Stimulated activated naive CD4-positive, alpha-beta T cell treated with Interleukin-2 at 50 U/mL for 16 hours (primary cell): ENCODE measurements at places on chromosomes 3 and 15.

DNA sequence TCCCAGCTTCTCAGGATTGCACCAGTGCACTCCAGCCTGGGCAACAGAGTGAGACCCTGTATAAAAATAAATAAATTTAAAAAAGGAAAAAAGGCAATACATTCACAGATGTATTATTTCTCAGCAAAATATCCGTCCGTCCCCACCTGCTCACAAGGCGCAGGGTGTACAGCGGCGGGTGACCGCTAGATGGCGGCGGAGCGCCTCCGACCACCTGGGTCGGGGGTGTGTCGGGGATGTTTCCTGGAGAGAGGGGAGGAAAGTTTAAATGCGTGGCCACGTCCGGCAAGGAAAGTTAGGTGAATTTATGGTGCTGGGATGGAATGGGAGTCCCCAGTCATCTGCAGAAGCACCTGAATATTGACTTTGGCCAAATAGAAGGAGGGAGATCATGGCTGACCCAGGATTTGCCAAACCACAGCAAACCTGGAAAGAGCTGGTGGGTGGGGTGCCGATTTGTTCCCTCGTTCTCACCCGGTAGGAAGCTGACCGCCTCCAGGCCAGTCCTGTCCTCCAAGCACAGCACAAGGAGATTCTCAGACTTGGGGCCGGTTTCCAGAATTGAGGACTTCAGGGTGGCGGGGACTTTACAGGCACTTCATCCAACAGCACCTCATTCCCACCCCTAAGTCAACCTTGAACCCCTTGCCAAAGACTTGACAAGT is 88.3 kb downstream of the TMEM266 start:
- DNase-seq, result peak; percentile 60

DNA sequence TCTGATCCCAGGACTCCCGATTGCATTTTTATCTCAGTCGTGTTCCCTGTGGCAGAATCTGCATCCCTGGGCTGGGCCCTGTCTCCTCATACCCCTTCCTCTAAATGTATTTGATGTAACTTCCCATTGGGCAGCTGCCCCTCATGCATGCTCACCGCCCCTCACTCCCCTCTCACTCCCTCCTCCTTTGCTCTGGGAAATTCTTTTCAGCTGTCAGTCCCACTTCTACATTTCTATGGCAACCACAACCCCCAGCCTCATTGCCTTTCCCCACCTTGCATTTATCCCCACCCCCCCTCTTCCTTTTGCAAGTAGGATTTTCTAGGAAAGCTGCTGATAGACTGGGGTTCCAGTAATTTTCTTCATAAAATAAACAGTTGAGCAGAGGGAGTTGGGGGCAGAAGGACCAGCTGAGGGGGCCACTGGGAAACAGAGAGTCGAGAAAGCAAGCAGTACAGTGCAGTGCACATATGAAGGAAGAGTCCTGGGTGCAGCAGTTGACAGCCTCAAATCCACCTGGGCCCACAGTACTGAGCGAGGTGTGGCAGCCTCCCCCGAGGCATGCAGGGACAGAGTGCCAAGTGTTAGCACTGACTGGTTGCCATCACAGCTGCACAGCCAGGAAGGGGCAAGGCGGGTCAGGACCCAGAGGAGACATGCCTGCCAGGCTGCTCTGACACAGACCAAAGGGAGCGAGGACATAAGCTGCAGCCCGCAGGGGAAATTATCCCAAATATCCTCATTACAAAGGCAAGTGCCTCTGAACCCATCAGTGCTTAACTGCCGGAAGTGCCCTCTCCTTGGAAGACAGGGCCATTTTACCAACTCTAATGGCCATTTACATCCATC is 476.3 kb downstream of the EPHB1 start:
- no peak for DNase-seq

DNA sequence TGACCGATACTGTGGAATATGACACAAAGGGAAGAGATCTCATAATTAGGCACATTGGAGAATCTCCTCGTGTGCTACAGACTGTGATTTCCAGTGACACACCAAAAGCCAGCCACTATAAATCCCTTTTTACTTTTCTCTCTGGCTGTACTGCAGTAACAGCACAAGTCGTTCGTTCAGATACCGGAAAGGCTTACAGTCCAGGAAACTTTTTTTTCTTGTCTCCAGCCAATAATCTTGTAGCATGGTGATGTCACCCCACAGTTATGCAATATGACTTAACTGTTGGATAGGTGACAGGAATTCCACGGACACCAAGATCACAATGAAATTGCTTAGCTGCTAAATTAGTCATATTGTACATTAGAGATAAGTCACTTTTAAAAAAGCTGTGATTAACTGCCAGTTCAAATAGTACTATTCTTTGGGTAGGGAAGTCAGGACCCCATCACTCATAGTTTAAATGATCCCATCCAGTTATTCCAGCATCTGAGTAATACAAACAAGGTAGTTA is 36.3 kb upstream of the TSC22D2 start:
- no peak for DNase-seq

DNA sequence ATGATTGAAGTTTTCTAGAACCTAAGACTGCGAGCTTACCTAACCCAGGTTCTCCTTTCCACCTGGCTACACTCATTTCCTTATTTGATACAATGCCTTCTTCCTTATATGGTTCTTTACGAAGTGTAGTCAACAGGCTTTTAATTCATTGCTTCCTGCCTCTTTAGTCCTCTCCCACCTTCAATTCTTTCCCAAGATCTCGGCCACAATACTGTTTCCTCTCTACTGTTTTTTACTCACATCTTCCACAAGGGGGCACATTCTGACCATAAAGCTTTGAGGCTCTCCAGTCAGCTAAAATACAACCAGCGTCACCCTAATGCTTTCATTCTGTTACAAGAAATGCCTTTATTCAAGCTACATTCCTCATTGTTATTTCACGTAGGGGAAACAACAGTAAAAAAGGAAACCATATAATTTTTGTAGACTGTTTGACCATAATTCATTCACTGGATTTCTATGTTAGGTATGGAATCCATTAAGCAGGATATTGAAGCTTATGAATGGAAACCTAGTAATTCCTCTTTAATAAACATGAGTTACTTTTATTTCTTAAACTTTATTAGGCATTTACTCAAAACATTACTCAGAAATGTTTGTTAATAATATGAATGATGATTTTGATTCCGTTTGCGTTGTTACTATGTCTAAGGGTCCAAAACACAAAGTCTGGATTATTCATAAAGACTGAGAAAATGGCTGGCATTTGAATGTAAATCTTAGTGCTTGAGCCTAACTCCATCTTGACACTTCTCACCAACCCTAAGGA is 29.5 kb upstream of the VEPH1 start:
- DNase-seq, result no peak

DNA sequence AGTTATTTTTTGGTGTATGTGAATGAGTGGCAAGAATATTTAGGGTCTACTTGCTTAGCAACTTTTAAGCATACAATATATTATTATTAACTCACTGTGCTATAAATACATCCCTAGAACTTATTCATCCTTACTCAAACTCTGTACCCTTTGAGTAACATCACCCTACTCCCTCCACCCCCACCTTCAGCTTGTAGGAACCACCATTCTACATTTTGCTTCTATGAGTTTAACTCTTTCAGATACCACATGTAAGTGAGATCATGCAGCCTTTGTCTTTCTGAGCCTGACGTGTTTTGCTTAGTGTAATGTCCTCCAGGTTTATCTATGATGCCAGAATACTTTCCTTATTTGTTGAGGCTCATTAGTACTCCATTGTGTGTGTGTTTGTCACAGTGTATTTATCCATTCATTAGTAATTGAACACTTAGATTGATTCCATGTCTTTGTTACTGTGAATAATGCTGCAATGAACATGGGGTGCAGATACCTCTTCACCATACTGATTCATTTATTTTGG is 526.9 kb downstream of the PYDC2 start:
- no peak for DNase-seq

DNA sequence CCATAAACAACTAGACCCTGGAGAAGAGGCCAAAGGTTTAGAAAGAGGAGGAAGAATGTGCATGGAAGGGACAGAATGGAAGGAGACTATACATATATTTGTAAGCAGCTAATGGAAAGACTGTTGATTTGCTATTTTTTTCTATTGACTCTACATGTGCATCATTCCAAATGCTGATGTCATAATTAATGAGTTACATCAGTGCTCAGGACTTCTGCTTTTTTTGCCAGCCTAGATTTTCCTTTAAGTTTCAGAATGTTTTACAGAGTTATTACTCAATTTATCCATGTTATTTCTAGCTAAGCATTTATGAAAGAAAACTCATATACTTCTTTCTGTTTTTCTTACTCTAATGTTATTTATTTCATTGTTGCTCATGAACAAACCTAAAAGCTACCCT is 62.6 kb upstream of the VGLL3 start:
- no peak for DNase-seq

DNA sequence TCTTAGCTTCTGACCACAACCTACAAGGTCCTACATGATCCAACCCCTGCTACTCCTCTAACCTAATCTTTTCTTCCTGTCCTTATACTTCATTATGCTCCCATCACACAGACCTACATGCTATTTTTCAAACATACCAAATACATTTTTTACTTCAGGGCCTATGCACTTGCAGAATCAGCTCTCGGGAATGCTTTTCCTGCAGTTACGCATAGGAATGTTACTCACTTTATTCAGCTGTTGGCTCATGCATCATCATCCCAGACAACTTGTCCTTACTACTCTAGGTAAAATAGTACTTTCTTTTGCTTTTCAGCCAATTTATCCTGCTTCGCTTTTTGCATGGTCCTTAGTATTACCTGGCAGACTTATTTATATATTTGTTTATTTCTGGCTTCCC is 105.6 kb downstream of the OXSM start:
- no peak for DNase-seq

GRCh38 chr15:64921711-64922110 is 10.0 kb downstream of the ANKDD1A start:
- DNase-seq, result no peak

- DNase-seq, result no peak
Observed at GRCh38 chr3:47441796-47442551, 33.8 kb downstream of the SCAP start.

- DNase-seq, result no peak
Observed at GRCh38 chr3:195666-196065, 897 bp upstream of the CHL1 start.

DNA sequence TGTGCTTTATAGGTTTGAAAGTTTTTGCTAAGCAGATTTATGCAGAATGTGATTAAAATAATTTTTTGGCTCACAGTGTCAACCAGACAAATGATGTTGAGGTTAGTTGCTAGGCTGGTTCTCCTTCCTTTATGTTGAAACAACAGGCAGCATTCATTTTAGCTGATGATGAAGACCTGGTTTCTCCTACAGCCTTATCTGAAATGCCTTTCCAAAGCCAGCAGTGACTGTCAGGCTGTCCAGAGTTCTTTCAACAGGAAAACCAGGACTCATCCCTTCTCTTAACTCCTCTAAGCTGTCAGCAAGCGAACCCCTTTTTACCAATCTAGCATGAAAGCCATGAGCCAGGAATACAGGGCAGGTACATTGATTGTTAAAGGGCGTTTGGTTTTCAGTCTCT is 84.1 kb downstream of the ZNF609 start:
- no peak for DNase-seq

DNA sequence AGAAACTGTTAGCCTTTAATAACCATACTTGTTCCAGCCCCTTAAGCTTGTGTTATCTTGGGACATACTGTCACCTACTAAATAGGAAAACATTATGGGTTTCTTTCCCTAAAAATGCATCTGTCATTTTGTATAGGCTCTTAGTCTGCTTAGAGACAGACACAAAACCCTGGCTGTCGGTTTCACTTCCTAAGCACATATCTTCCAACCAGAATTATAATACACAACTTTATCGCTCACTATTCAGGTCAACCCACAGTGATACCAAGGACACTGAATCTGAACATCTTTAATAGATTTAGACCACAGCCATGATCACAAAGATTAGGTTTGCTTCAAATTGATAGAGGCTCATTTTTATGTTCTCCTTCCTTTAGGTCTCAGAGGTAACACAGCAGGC is 111.8 kb downstream of the CFAP20DC start:
- DNase-seq, result no peak

DNA sequence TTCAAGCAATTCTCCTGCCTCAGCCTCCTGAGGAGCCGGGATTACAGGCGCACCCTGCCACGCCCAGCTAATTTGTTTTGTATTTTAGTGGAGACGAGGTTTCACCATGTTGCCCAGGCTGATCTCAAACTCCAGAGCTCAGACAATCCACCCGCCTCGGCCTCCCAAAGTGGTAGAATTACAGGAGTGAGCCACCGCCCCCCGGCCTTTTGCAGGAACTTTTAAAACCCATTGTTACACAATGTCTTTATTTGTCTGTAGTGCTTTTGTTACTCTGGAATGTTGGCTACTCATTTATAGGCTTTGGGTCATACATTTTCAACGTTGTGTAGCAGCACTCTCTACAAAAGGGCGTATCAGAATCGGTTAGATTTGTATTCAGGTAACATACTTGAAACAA is 499.1 kb downstream of the ROBO2 start:
- no peak for DNase-seq

DNA sequence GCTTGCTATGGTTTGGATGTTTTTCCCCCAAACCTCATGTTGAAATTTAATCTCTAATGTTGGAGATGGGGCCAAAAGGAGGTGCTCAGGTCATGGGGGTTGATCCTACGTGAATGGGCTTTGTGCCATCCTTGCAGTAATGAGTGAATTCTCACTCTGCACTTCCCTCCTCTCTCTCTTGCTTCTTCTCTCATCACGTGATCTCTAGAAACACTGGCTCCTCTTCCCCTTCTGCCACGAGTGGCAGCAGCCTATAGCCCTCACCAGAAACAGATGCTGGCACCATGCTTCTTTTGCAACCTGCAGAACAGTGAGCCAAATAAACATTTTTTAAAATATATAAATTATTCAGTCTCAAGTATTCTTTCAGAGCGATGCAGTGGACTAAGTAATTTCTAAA is 13.3 kb upstream of the PLSCR1 start:
- no peak for DNase-seq

GRCh38 chr3:28845006-28845324 is 435.9 kb upstream of the RBMS3 start:
- no peak for DNase-seq

GRCh38 chr15:62883938-62884479 is 158.5 kb upstream of the TPM1 start:
- DNase-seq, result no peak

GRCh38 chr3:42762046-42762724 is 10.9 kb downstream of the CCDC13 start:
- DNase-seq, result no peak

DNA sequence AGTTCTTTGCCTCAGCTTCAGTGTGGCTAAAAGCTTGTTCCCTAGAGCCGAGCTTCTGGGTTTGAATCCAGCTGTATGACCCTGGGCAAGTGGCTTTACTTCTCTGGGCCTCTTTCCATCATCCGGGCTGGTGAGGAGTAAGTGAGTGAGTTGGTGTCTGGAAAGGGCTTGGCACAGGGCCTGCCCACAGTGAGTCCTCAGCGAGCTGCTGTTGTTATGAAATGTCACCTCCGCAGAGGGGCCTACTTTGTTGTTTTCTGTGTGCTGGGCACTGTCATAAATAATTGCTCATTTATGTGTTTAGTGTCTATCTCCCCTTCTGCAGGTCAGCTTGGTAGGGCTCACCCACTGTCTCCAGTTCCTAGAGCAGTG is 31.7 kb downstream of the SLC6A6 start:
- DNase-seq, result peak; percentile 18

GRCh38 chr3:157077565-157077991 is 82.4 kb downstream of the CCNL1 start:
- DNase-seq, result no peak

GRCh38 chr3:68485051-68485450 is 447.3 kb downstream of the TAFA4 start:
- DNase-seq, result no peak
